CD4-positive, alpha-beta T cell (primary cell): ENCODE measurements at places on chromosomes 6 and 20. TPM values are rescaled to one million over a fixed set of nuclear protein-coding genes. Genes with fewer than 3 reads are reported as not detected.

Gene C20orf96
- total RNA-seq = 2.4 TPM

Gene KCNK16
- total RNA-seq = not detected

Gene ZNF311
- total RNA-seq = 0.31 TPM

Gene PLAGL1
- 1.0 TPM for total RNA-seq

Gene KIF16B
- total RNA-seq = 11.5 TPM

- no peaks in the 10 kb centered on the region for H3K4me1 ChIP-seq
- no peak overlapping the region for H3K4me3 ChIP-seq
- no peaks in the 10 kb centered on the region for H3K27me3 ChIP-seq
Observed at GRCh38 chr6:84467296-84467695, 239.9 kb upstream of the CEP162 start.

DNA sequence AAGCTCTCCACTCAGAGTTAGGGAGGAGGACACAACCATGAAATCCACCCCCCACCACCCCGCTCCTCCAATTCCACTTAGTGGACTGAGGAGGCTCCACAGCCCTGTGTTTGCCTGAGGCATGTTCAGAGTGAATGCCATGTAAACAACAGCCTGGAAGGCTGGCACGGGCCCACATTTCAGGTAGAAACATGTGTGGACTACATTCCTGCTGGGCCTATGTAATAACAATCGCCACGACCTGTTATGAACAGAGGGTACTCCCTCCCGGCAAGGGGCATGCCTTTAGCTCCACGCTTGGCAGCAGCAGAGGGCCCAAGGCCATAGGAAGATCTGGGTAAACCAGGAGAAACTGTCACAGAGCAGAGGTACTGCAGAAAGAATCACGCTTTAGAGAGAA is 65.5 kb downstream of the ISM1 start:
- H3K27ac ChIP-seq = no peak overlapping the region
- no peak for DNase-seq
- H3K27me3 ChIP-seq = no peaks in the 10 kb centered on the region
- H3K4me3 ChIP-seq = no peak overlapping the region
- no peaks in the 10 kb centered on the region for H3K4me1 ChIP-seq
- H3K36me3 ChIP-seq = no peaks in the 10 kb centered on the region

DNA sequence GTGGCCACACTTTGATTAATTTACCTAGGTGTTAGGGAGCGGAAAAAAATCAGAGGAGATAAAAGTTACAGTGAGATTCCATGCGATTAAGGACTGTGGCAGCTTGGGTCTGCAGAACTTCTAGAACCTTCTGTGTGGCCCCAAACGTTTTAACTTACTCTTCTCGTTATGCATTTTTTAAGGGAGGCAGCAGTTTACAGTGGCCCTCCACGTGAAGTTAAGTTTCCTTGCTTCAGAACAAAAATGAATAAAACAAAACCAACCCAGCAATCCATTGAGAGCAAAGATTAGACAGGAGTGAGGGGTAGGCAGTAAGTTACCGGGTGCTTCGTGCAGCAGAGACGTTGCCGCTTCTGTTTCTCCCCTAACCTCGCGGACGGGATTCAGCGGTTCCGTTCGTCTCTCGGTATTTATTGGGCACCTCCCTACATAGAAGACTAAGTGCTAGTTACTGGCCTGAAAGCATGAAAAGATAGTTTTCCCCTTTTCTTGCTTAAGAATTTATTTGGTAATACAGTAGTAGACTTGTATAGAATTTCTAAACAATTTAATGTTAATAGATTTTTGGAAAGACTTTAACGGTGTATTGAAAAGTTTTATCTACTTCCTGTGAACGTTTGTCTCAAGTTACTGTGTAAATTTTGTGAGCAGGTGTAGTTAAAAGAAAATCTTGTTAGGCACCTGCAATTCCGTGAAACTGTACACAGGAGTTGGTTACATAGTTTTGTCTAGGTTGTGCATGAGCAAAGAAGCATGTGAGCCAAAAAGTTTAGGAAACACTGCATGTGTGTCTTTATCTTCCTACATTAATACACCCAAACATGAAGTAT is 1.1 kb downstream of the BAG2 start:
- no peaks in the 10 kb centered on the region for H3K36me3 ChIP-seq
- no peaks in the 10 kb centered on the region for H3K27me3 ChIP-seq
- peaks cover 17% of the 10 kb centered on the region for H3K4me1 ChIP-seq
- H3K27ac ChIP-seq = peak overlapping the region; percentile 31
- peak overlapping the region; percentile 69 for H3K4me3 ChIP-seq

DNA sequence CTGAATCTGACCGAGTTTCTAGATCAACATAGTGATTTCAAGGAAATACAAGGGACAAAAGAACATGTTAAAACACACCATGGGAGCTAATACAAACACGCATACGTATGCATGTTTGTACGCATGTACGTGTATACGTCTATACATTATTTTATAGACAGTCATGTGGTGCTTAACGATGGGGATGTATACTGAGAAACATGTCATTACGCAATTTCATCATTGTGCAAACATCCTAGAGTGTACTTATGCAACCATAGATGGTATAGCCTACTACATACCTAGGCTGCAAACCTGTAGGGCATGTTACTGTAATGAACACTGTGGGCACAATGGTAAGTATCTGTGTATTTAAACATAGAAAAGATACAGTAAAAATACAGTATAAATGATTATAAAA is 25.0 kb upstream of the NELFCD start:
- no peaks in the 10 kb centered on the region for H3K27me3 ChIP-seq
- H3K27ac ChIP-seq = no peak overlapping the region
- no peak overlapping the region for H3K4me3 ChIP-seq
- H3K4me1 ChIP-seq = no peaks in the 10 kb centered on the region
- H3K36me3 ChIP-seq = no peaks in the 10 kb centered on the region
- no peak for DNase-seq

- H3K27me3 ChIP-seq = no peaks in the 10 kb centered on the region
- H3K27ac ChIP-seq = no peak overlapping the region
- H3K4me1 ChIP-seq = peaks cover 17% of the 10 kb centered on the region
- DNase-seq = no peak
- no peak overlapping the region for H3K4me3 ChIP-seq
Observed at GRCh38 chr6:7047128-7047527, 60.6 kb upstream of the RREB1 start.

GRCh38 chr6:4105980-4106536 is 27.1 kb upstream of the FAM217A start:
- no peak overlapping the region for H3K4me3 ChIP-seq
- no peaks in the 10 kb centered on the region for H3K4me1 ChIP-seq

GRCh38 chr6:149320796-149321195 is 3.3 kb downstream of the TAB2 start:
- DNase-seq = no peak
- H3K36me3 ChIP-seq = peaks cover 2% of the 10 kb centered on the region
- H3K4me1 ChIP-seq = peaks cover 20% of the 10 kb centered on the region
- no peaks in the 10 kb centered on the region for H3K27me3 ChIP-seq
- H3K27ac ChIP-seq = peak overlapping the region; percentile 59
- peak overlapping the region; percentile 73 for H3K4me3 ChIP-seq

GRCh38 chr6:75344455-75344854 is 59.9 kb upstream of the TMEM30A start:
- H3K27ac ChIP-seq = no peak overlapping the region
- H3K27me3 ChIP-seq = peaks cover 7% of the 10 kb centered on the region
- no peak overlapping the region for H3K4me3 ChIP-seq
- no peaks in the 10 kb centered on the region for H3K36me3 ChIP-seq
- no peak for DNase-seq
- H3K4me1 ChIP-seq = peaks cover 4% of the 10 kb centered on the region

DNA sequence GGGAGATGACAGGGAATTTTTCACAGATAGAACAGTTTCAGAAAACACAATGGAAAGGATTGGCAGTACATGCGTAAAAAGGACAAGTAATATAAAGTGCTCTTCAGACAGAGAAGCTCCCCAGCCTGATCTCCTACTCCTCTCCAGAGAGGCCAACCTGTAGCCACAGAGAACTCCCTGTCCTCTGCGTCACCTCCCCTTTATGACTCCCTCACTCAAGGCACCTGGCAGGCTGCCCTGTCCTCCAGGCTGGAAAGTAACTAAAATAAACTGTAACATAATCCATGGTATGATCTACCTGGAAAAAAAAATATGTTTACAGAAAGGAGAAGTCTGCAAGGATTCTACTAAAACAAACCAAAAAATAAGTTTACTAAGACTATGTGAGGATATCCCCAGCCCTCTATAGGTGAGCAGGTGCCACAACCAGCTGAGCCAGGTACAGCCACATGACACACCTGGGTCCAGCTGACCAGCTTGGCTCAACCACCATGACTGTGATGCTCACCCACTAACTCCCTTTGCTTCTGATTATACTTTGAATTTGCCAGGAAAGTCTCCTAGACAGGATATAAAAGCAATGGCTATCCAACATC is 29.2 kb downstream of the MBOAT1 start:
- no peak for DNase-seq
- peaks cover 7% of the 10 kb centered on the region for H3K4me1 ChIP-seq
- H3K36me3 ChIP-seq = peaks cover 4% of the 10 kb centered on the region
- H3K4me3 ChIP-seq = no peak overlapping the region
- no peak overlapping the region for H3K27ac ChIP-seq

GRCh38 chr20:40192529-40192928 is 496.5 kb downstream of the MAFB start:
- no peak overlapping the region for H3K4me3 ChIP-seq
- DNase-seq = no peak
- no peak overlapping the region for H3K27ac ChIP-seq
- no peaks in the 10 kb centered on the region for H3K4me1 ChIP-seq
- H3K36me3 ChIP-seq = no peaks in the 10 kb centered on the region

- peak; percentile 23 for DNase-seq
- H3K4me3 ChIP-seq = no peak overlapping the region
- no peaks in the 10 kb centered on the region for H3K36me3 ChIP-seq
- H3K27ac ChIP-seq = no peak overlapping the region
Observed at GRCh38 chr20:37534401-37535157, 6.9 kb upstream of the BLCAP start.

DNA sequence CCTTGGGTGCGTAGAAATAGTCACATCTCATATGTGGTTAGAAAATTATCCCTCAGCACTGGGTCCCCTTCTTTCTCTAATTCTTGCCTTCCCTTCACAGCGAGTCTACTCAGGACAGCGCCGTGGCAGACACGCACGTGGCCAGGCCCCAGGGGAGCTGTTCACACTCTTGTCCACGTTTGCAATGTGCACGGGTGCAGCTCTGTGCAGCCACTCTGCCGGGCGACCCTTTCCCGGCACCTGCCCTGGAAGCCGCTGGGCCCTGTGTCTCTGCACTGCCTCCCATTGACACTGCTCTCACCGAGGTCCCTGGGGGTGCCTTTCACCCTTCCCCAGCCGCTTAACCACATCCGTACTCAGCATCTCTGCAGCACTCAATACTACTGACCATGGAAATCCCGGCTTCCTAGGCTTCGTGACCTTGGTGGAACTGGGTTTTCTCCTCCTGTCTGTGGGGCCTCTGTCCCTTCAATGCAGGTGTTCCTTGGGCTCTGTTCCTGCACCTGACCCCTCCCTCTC is 104.9 kb downstream of the DACT2 start:
- H3K36me3 ChIP-seq = no peaks in the 10 kb centered on the region
- no peak overlapping the region for H3K27ac ChIP-seq
- H3K4me3 ChIP-seq = no peak overlapping the region
- H3K27me3 ChIP-seq = no peaks in the 10 kb centered on the region

- no peaks in the 10 kb centered on the region for H3K4me1 ChIP-seq
- no peak overlapping the region for H3K4me3 ChIP-seq
- H3K27me3 ChIP-seq = peaks cover 6% of the 10 kb centered on the region
- no peak for DNase-seq
Observed at GRCh38 chr6:145147981-145148749, 587.2 kb downstream of the EPM2A start.
